ENCODE measurements at places on chromosomes 12 and 14. TPM values are rescaled to one million over a fixed set of nuclear protein-coding genes. Genes with fewer than 3 reads are reported as not detected.

GRCh38 chr12:29051221-29051620 is 97.9 kb upstream of the FAR2 start:
- DNase-seq, result no peak

GRCh38 chr14:54481695-54482094 is 7.1 kb downstream of the GMFB start:
- DNase-seq, result no peak

GRCh38 chr12:68189821-68190242 is 30.3 kb upstream of the IFNG start:
- DNase-seq, result no peak

DNA sequence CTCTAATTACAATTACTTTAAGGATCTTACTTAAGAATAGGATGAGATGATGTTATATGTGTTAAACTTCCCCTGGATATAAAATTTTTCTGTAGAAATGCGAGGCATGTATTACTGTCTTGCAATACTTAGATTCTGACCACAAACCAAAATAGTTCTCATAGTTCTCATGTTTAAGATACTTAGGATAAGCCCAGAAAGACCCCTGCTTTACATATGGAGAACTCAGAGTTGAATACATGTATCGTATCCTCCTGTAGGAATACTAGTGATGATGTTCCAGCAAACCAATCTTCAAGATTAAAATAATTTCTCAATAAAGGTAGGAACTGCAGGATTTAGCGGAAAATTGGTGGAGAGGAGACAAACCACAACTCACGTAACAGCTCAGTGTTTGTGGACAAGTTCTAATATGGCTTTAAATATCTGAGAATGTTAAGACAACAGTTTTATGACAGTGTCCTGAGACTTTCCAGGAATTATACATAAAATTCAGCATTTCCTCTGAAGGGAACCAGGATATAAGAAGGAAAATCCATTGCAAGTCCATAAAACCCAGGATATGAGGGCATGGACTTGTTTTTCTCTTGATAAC is 114.7 kb upstream of the CRY1 start:
- DNase-seq, result no peak

GRCh38 chr12:48750769-48751356 is 34.4 kb upstream of the CCNT1 start:
- no peak for DNase-seq

- no peak for DNase-seq
Measured at GRCh38 chr12:54201001-54201794, 12.4 kb upstream of the SMUG1 start.

DNA sequence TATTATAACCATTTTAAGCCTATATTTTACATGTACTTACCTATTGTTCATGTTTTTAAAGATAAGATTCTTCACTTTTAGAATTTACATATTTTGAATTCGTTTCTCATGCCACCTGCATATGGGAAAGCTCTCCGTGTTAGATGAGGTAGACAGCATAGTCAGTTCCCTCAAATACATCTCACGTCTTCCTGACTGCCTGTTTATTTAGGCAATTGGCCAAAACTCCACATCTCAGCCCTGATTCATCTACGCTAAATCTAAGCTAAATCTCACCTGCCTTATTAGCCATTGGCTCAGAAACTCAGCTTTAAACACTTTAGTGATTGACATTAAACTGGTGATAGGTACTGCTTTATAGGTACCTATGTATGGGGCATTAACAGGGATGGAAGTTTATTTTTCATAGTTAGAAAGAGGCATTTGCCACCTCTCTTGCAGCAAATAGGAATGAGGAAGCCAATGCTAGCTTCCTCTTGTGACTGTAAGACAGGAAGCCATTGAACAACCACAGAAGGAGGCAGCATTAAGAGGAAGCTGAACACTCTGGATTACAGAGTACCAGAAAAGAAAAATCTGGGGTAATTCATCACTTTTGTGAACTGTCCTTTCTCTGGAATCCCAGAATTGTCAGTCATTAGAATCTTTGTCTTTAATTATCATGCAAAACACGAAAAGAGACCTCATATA is 111.9 kb downstream of the LRFN5 start:
- no peak for DNase-seq

DNA sequence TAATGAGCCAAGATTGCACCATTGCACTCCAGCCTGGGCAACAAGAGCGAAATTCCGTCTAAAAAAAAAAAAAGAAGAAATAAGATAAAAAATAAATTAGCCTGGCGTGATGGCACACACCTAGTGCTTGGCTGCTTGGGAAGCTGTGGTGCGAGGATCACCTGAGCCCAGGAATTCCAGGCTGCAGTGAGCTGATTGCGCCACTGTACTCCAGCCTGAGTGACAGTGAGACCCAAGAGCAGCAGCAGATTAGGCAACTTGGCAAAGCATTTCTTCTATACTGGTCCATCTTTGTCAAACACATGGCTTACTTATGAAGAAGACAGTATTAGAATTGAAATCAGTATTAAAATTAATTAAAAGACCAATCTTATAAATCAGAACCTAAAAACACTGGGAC is 6.3 kb downstream of the GON7 start:
- no peak for DNase-seq

- DNase-seq, result no peak
Measured at GRCh38 chr12:109950625-109951024, 45.5 kb downstream of the GIT2 start.

Gene GPD1
- 16.0 TPM for polyA plus RNA-seq

DNA sequence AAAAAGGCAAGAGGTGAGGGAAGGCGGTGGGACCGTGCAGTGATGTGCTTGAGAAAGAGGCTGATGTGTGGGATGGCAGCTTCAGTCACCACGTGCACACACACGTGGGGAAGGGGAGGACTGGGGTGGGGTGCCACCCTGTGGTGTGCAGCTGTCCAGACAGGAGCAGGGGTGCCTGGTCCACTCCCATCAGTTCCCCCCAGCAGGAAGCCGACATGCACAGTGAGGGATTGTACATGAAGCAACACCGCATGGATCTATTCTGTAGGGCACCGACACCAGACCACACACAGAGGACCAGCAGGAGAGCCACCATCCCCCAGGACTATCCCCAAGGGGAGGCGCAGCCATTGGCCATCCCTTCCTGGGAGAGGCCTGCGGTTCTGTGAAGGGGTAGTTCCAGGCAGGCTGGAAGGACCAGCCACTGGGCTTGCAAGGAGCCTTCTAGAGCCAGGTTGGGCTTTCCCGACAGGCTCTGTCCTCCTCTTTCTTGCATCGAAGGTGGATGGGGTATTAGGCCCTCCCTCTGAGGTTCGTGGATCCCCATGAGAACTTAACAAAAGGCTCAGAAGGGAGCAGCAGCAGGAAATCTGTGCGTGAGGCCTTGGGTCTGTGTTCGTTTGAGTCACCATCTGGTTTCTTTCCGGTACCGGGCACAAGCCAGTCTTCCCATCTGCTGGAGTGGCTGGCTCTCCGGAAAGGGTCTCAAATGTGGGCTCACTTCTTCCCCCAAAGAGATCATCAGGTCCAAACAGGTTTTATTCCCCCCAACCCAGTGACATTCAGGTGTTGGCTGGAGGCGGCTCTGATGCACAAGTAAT is 59.8 kb downstream of the PLEKHG3 start:
- no peak for DNase-seq

- DNase-seq, result no peak
Measured at GRCh38 chr14:22334627-22335026, 254.4 kb downstream of the DAD1 start.

- DNase-seq, result no peak
Measured at GRCh38 chr12:130124605-130125244, 37.5 kb upstream of the FZD10 start.

Gene NR2C1
- polyA plus RNA-seq, result 16.5 TPM

GRCh38 chr14:100568998-100569733 is 18.1 kb downstream of the BEGAIN start:
- no peak for DNase-seq

GRCh38 chr12:124872068-124872719 is 8.5 kb upstream of the SCARB1 start:
- no peak for DNase-seq

DNA sequence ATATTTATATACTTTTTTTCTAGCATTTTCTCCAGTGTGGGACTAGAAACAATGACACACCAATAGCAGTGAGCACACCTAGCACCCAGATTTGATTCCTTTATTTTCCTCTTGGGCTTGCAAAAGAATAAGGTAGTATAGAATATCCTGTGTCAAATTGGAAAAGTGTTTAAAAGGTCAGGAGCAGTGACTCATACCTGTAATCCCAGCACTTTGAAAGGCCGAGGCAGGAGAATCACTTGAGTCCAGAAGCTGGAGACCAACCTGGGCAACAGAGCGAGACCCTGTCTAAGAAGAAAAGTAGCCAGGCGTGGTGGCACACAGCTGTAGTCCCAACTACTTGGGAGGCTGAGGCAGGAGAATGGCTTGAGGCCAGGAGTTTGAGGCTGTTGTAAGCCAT is 53.8 kb upstream of the SGPP1 start:
- DNase-seq, result no peak

DNA sequence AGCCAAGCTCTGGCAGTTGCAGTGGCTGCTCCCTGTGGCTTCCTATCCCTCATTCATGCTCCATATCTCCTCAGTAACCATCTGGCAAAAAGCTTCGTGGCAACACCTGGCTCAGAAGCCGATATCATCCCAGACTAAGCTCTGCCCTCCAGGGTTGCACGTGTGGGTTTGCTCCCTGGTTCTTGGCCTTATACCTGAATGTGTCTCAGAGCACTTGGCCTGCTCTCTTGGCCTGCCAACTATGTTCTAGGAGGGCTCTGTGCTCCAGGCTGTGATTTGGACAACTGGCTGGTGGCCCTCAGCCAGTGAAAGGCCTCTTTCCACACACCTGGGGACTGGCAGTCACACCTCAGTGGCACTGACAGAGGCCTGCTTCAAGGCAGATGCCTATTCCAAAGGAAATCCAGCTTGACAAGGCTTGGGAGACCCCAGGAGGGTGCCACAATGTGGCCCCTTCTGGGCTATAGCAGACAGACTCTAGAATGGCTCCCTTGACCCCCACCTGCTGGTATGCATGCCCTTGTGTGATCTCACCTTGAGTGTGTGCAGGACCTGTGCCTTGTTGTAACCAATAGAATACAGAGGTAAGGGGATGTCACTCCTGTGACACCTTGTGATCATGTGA is 10.5 kb downstream of the PLD4 start:
- DNase-seq, result no peak

- no peak for DNase-seq
Measured at GRCh38 chr14:70239802-70240201, 51.1 kb upstream of the SLC8A3 start.

GRCh38 chr14:56666294-56666693 is 86.7 kb downstream of the TMEM260 start:
- DNase-seq, result no peak

Gene RAD51AP1
- polyA plus RNA-seq, result 2.4 TPM

DNA sequence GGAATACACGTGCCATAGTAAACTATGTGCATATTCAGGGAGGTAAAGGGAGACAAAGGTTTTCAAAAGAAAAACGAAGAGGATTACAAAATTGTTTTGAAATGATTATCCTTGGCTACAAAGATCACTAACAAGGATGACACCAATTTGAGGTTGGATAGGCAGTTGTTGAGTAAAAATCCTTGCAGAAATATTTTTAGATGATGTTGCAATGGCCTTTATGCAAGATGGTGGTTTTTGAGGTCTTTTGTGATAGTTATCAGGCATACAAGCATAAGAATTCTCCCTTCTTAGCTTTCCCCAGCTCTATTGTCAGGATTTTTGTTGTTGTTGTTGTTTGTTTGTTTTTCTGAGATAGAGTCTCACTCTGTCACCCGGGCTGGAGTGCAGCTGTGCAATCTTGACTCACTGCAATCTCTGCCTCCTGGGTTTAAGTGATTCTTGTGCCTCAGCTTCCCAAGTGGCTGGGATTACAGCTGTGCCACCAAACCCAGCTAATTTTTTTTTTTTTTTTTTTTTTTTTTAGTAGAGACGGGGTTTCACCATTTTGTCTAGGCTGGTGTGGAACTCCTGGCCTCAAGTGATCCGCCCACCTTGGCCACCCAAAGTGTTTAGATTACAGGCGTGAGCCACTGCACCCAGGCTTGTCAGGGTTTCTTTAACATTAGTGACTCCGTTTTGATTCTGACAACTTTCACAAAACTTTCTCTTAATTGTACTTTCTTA is 7.8 kb downstream of the RNASE1 start:
- no peak for DNase-seq

- no peak for DNase-seq
Measured at GRCh38 chr12:979349-979748, 11.7 kb upstream of the ERC1 start.

- DNase-seq, result no peak
Measured at GRCh38 chr12:57569858-57570257, 20.0 kb downstream of the KIF5A start.

DNA sequence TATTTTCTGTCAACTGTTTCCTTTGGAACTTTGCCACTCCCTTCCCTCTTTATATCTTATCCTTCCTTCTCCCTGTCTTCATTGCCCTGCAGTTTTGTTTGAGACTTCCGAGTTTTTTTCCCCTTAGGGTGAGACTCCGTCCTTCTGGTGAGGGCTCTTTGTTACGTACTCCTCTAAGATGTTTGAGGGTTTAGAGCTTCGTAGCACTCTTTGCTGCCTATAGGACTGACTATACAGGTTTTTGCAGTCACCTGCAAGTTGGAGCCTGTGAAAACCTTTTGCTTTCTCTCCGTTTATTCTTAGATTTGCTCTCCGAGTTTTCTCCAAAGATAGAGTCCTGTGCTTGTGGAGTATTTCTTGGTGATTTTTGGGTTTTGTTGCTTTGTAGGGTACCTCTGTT is 41.7 kb upstream of the MYRFL start:
- no peak for DNase-seq

- DNase-seq, result no peak
Measured at GRCh38 chr14:99271221-99271941, 616 bp downstream of the BCL11B start.

DNA sequence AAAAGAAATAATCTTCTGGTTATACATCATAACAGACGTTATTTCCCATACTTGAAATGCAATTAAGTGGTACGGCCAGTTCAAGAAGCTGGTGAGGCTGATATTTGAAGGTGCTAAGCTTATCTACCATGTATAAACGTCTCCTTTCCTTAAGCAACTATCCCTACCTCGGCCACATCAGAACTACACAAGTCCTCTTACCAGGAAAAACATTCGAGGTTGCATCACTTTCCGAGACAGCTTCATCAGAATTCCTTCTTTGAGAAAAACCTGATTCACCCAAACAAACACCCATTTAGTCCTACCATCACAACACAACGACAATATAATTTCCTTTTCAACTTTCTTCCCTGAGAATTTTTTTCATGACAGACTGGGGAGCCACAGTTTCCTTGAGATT is 33.9 kb upstream of the NR2C1 start:
- DNase-seq, result no peak

Gene SLC17A8
- polyA plus RNA-seq, result 0.05 TPM

Gene PZP
- 0.28 TPM for polyA plus RNA-seq

DNA sequence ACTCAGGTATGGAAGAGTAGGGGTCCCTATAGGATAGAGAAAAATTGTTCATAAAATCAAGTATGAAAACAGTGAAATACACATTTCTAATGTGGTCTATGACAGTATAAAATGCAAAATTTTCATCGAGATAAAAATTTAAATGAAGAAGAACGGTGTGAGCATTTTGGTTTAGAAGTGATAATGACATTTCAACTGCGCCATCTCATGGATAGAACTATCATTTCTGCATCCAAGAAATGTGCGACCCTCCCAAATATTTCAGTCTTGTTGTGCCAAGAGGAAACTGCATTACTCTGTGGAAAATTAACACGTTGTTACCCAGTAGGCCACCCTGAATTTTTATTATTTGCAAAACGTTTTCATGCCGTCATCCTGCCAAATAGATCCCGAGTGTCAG is 108.8 kb downstream of the CRACR2A start:
- no peak for DNase-seq
